Activated T-helper 1 cell treated with anti-CD3 and anti-CD28 coated beads, Interleukin-2, amount 50 U/mL, for 16 hours (primary cell): ENCODE measurements at places on chromosomes 6 and 20.

DNA sequence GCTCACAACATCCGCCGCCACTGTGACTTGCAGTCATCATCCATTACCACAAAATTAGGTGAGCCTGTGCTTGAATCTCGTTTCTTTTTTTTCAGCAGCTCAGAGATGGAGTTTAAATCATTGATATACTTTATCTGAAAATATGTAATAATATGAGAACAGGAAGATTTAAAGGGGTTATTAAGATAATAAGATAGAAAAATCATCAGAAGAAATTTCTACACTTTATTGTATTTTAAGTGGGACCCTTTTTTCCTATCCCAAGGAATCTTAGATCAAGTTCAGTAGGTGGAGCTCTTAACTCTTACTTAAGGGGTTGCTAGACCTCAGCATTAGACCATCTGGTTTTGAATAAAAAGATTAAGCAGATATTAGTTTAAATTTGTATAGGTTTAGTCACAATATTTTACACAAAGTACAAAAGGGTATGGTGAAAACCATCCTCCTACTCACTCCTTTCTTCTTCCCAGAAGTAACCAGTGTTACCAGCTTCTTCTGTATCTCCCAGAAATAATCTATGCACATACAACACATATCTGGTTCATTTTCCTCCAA, 9.4 kb upstream of the NCOA7 start:
- no peak for DNase-seq

GRCh38 chr6:40353967-40354452, 233.2 kb downstream of the LRFN2 start:
- DNase-seq: no peak

GRCh38 chr6:6734479-6735465, 146.3 kb downstream of the LY86 start:
- DNase-seq: no peak

- no peak for DNase-seq
Observed at GRCh38 chr6:109093732-109094415, 772 bp downstream of the SESN1 start.

- DNase-seq: no peak
Observed at GRCh38 chr6:155402656-155403304, 52.9 kb downstream of the NOX3 start.

DNA sequence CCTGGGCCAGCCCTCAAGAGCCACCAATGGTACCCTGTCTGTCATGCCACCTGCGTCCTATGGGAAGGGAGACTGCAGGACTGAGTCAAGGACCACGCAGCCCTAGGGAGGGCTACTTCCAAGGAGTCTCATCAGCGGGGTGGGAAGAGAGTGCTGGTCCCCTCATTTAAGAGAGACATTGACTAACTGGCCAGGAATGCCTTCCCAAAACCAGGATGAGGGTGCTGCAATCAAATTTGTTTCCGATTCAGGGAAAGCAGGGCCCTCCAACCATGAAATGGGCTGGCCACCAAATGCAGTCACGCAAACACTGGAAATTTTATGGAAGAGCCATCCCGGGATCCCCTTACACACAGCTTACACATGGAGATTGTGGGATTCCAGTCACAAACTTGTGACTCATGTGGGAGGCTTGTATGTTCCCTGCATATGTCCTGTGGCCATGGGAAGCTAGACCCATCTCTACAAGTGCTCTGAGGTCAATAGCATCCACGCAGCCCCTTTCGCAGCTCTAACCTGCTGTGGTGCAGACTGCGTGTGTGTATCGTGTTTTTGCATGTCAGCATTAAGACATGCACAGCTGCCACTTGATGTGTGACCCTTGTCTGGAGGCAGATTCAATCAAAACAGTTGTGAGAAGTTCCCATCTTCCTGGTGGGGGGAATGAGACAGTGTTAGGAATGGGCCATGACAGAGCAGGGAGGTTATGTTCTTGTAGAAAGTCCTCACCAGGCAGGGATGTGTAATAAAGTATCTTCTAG, 53.0 kb upstream of the CST7 start:
- DNase-seq: no peak

DNA sequence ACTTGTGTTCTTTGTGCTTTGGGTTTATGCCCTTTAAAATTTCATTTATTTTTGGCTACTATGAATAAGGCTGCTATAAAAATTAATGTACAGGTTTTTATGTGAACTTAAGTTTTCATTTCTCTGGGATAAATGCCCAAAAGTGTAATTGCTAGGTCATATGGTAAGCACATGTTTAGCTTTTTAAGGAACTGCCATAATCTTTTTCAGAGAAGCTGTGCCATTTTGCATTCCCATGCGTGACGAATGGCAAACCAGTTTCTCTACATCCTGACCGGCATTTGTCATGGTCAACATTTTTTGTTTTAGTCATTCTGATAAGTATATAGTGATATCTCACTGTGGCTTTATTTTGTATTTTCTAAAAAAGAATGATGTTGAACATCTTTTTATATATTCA, 236.0 kb upstream of the SGK1 start:
- no peak for DNase-seq

- DNase-seq: no peak
Observed at GRCh38 chr6:42237857-42238256, 20.2 kb upstream of the MRPS10 start.

DNA sequence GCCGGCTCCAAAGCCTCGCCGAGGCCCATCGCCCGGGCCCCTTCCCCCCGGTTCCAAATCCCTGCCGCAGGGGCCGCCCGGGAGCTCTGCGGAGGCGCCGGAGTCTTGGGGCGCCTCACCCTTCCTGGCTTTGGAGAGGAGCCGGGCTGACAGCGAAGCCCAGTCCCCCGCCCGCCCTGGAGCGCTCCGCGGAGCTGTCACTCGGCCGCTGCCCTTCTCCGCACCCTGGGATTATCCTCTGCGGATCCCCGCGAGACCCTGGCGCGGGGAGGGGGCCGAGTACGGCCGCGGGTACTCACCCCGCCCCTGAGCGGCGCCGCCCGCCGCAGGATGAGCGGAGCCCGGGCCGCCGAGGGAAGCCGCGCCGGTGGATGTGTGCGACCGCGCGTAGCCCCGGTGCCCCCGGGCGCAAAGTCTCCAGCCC, 343 bp downstream of the SNAP91 start:
- no peak for DNase-seq

DNA sequence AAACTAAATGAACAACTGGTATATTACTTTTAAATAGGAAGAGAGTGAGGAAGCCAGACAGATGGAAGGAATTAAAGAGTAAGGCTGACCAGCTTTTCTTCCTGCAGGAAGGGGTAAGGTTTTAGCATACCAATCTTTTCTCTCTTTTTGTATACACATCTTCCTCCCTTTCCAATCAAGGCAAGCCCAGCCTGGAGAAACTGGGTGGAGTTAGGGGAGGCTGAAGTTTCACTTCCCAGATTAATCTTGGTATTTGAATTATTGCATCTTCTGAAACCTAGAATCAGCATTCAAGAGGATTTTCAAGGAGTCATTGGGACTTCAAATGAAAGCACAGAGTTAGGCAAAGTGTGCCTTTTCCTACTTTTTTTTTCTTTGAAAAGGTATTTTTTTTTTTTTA, 33.1 kb downstream of the TMEM14A start:
- DNase-seq: no peak

DNA sequence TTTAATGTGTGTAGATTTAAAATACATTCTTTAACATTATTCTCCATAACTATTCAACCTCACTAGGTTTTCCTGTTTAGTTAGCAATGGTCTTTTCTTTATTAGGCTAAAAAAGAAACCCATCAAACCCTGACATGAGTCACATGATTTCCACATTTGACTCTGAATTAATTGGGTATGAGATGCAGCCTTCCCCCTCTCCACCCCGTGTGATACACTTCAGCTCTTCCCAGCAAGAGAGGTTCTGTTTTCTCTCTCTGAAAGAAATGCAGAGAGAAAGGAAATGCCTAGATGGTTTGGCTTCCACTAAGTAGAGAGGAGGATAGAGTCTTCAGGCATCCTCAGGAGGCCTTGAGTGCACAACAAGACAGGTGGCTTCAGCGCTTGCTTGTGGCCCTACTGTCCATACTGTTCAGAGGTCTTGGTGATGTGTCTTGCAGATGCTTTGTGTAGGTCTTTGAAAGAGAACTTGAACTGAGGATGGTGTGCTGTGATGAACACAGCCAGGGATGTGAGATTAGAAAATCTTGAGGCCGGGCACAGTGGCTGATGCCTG, 17.3 kb downstream of the FARS2 start:
- no peak for DNase-seq

GRCh38 chr6:22036699-22037098, 260.1 kb downstream of the PRL start:
- no peak for DNase-seq

- DNase-seq: no peak
Observed at GRCh38 chr20:4449957-4450715, 271.6 kb upstream of the PRND start.

DNA sequence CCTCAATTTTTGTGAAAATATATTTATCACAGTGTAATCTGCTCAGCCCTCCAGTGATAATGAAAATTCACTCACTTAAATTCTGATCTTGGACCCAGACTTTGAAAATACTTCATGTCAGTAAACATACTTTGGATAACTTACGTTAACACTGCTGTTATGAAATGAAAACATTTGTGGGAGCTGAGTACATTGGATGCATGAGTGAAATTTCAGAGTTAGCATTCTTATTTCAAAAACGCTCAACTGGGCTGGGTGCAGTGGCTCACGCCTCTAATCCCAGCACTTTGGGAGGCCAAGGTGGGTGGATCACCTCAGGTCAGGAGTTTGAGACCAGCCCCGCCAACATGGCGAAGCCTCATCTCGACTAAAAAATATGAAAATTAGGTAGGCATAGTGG, 196.4 kb downstream of the UTRN start:
- no peak for DNase-seq

- no peak for DNase-seq
Observed at GRCh38 chr20:35735826-35736470, 6.1 kb downstream of the RBM39 start.

DNA sequence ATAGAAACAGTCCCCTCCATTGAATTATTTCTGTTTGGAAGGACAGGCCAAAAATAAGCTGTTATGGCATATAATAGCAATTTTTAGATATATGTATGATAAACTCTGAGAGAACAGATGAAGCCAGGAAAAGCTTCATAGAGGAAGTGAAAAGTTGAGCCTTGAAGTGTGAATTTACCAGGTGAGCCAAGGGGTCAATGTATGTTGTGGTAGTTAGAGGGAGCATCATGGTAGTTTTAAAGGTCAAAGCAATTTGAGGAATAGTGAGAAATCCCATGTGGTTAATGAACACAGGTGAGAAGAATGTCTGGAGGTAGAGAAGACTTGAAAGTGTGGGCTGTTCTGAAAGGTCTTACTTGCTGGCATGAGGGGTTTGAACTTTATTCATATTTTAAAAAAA, 47.0 kb downstream of the COL19A1 start:
- no peak for DNase-seq

DNA sequence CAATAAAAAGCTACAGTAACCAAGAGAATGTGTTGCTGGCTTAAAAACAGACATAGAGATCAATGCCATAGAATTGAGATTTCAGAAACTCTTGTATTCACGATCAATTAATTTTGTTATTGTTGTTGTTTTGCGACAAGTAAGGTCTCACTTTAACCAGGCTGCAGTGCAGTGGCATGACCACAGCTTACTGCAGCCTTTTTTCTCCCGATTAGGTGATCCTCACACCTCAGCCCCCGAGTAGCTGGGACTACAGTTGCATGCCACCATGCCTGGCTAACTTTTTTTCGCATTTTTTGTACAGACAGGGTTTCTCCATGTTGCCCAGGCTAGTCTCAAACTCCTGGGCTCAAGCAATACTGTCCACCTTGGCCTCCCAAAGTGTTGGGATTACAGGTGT, 42.2 kb downstream of the RANBP9 start:
- DNase-seq: no peak

- no peak for DNase-seq
Observed at GRCh38 chr6:42255050-42255449, 37.4 kb upstream of the MRPS10 start.

- no peak for DNase-seq
Observed at GRCh38 chr6:28696167-28696566, 170.5 kb downstream of the GPX5 start.

GRCh38 chr6:34894693-34895092, 5.6 kb downstream of the ANKS1A start:
- DNase-seq: no peak

DNA sequence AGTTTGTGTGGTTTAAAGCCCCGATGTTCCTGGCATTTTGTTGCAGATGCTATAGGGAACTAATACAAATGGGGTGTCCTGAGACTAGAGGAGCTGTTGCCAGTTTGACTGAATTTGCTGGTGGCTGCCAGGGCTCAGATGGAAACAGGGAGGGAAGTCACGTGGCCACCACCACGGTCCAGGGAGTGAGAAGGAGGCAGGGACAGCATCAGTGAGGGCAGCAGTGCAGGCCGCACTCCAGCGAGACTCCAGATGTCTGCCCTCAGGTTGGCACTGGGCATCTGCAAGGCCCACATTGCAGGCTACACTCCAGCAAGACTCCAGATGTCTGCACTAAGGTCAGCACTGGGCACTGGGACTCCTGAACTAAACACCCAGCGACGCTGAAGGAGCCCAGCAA, 86.2 kb downstream of the RAMACL start:
- DNase-seq: no peak

DNA sequence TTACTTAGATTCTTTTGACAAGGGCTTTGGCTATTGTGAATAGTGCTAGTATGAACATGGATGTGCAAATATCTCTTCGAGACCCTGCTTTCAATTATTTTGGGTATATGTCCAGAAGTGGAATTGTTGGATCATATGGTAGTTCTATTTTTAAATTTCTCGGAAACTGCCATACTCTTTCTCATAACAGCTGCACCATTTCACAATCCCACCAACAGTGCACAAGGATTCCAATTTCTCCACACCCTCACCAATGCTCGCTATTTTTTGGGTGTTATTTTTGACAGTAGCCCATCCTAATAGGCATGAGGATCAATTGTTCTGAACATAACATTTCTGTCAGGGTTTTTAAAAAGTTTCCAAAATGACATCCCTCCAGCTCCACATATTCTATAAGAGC, 69.2 kb upstream of the ESR1 start:
- no peak for DNase-seq

- DNase-seq: no peak
Observed at GRCh38 chr20:52012079-52012478, 179.5 kb downstream of the ZFP64 start.

DNA sequence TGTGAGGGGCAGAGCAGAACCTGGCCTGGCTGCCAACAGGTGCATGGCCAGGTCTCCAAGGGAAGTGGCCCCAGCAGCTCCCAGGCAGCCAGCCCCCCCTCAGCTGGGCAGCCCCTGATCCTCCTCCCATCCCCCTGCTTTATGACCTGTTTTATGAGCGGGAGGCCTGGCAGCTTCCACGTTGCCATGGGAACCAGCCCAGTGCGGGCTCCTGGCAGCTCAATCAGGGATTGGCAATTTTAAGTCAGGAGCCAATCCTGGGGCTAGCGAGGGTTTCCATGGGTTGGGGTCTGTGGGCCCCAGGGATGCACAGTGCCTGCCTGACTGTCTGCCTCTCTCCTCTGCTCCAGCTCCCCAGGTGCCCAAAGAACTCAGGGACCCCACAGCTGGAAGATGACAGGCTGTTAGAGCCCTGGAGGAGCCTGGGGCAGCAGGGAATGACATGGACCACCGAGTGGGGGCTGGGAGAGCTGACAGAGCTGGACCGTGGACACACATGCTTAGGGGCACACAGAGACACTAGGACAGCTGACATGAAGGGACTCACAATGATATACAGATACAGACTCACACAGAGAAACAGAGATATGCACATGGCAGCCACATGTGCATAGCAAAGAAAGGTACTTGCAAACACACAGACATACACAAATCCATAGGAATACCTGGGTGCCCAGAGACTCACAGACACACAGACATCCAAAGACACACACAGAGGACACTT, 56.5 kb upstream of the SIRPA start:
- DNase-seq: no peak

GRCh38 chr6:11532097-11532496, 5.5 kb upstream of the TMEM170B start:
- no peak for DNase-seq

GRCh38 chr6:163962627-163963117, 548.2 kb downstream of the QKI start:
- no peak for DNase-seq
